AML-193 (cell line): ENCODE measurements at places on chromosomes 1 and 21.

DNA sequence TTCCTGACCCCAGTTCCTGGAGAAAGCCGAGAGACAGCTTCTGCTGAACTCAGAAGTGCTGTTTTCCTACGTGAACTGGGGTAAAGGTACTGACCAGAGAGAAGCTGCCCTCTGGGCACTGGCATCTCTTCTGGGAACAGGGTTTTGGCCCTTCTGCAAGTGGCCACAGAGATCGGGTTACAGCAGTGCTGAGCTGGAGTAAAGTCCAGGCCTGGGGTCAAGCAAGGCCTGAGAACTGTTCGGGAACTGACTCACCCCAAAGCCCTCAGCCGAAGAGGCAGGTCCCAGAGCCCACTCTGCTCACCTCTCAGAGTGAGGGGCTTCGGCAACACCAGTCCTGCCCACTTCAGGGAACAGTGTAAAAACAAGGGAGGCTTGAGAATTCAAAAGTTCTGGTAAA lies 177.2 kb upstream of the RUNX1 start:
- no peak for DNase-seq

DNA sequence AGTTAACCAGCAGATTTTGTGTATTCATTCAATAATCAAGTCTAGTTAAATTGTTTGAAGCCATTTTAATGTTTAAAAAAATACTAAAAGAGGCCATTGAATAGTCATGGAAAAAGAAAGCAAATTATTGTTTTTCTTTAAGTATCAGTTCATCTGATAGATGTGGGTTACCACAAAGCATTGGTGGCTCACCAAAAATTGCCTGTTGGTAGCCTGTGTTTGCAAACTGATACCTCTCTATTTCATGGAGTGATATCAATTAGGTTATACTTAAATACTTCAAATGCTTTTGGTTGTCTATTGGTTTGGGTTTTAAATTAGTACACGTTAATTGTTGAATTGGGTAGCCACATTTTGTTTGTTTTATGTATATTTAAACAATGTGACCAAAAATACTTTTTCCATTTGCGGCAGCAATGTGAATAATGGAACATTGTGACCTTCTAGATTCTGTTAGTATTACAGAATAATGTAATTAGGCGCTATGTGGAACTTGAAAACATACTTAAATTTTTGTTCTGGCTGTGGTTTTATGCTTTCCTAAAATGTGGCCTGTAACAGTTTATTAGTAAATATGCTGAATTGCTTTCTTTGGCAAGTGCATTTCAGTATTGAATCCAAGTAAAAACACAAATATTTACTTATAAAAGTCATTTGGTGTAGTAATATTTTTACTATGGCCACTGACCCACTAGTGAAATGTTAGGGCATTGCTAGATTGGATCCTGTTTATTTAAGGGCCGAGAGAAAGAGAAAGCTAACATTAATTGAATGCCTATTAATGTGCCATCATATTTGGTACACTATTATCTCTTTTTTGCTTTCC lies 37.1 kb upstream of the NBL1 start:
- DNase-seq, result no peak

DNA sequence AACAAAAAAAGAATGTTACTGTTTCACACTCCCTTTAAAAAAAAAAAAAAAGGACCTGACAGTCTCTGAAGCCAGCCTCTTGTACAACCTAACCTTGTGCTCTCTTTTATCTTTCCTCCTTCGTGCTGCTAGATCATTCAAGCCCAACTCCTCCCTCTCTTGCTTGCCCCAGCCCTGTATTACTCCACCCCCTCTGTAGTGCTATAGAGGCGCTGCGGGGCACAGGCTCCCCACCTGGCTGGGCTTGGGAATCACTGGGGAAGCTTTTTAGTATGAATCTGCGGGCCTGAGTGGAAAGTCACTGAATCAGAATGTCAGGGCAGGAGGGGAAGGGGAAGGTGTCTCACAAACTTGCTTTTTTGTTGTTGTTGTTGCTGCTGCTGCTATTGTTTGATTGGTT lies 383.7 kb upstream of the CAMK1G start:
- DNase-seq, result no peak

DNA sequence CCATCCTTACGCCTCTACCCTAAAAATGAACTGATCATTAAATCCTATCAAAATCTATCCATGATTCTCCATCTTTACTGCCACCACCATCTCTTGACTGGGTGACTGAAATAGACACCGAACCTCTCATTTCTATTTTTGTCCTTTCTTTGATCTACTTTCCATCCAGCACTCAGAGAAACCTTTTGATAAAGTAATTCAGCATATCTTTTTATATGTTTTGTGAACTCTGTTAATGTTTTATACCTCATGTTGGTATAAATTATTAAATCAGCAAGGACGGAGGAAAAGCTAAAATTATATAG lies 13.0 kb downstream of the PCNX2 start:
- no peak for DNase-seq

GRCh38 chr1:238777551-238777950 lies 608.8 kb upstream of the CHRM3 start:
- DNase-seq, result no peak

DNA sequence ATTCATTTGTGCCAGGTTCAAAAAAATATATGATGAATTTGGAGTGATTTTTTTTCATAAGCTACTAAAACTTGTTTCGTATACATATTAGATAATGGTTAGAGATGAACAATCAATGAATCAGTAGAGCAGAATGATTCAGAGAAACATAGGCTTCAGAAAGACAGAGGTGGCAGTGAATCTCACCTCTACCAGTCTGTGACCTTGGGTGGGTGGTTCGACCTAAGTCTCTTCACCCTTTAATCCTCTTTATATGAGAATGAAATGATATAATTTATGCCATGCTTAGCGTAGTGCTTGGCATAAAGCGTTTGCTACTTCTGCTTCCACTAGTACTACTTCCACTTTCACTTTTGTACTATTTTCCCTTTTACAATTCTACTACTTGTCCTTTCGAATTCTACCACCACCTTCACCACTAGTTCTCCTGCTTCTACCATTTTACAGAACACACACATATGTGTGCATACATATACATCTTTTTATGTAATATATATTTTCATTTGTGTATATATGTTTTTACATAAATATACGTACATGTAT lies 45.1 kb downstream of the FYB2 start:
- DNase-seq, result no peak

- DNase-seq, result no peak
Observed at GRCh38 chr1:207970329-207971233, 59.7 kb upstream of the CD34 start.

DNA sequence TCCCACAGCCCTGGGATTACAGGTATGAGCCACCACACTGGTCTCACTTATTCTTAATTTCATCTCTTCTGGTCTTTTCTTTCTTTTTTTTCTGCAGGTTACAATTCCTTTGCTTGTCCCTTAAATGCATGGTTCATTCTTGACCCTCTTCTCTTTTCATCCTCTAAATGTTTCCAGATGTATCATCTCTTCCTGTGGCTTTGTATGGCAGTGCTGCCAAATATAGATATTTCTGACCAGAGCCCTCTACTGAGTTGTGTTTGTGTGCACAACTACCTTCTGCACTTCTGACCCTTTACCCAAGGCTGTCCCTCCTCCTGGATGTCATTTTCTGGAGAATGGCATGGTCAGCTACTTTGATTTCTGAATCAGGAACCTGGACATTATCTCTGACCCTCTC lies 32.5 kb downstream of the OLFML3 start:
- no peak for DNase-seq

GRCh38 chr1:186494832-186495271 lies 33.9 kb upstream of the PDC start:
- DNase-seq, result no peak

DNA sequence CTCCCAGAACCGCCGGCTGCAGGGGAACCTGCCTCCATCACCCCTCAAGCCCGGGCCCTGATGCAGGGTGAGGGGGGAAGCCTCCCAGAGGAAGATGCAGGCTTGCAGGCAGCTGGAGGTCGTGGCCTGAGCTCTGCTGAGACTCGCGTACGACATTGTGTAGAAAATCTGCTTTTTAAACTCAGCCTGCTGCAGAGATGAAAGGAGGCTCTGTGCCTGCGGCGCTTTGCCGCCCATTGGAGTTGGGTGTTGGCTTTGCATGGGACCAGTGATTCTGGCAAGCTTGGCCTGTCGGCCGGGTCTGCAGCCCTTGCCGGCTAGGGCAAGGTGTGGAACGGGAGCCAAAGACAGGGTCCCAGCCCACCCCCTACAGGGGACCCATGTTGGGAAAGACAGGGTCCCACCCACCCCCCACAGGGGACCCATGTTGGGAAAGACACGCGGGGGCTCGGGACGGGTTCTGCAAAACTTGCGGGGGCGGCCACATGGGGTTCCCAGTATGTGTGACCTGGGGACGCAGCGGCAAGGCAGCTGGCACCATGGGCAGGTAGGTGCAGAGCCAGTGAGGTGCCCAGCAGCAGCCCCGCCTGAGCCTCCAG lies 55.6 kb downstream of the SLX9 start:
- no peak for DNase-seq

DNA sequence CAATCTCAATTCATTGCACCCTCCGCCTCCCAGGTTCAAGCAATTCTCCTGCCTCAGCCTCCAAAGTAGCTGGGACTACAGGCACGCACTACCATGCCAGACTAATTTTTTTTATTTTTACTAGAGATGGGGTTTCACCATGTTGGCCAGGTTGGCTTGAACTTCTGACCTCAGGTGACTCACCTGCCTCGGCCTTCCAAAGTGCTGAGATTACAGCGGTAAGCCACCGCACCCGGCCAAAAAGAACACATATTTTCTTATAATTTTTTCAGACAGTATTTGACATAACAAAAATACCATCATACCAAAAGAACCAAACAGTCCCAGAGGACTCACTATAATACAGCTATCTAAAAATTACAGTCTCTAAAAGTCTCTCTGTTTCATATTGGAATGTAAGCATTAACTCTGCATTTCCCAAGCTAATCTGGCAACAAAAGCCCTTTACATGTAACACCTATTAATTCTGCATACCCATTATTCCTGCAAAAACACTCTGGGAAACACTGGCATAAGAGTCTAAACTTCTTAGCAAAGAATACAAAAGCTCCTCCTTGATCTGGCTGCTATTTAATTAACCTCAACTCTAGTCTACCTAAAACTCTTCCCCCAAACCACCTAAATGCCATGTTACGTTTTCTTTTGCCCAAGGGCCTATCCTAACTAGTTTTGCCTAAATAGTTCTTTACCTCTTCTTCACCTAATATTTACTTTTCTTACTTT lies 26.9 kb downstream of the WDR26 start:
- DNase-seq, result no peak

DNA sequence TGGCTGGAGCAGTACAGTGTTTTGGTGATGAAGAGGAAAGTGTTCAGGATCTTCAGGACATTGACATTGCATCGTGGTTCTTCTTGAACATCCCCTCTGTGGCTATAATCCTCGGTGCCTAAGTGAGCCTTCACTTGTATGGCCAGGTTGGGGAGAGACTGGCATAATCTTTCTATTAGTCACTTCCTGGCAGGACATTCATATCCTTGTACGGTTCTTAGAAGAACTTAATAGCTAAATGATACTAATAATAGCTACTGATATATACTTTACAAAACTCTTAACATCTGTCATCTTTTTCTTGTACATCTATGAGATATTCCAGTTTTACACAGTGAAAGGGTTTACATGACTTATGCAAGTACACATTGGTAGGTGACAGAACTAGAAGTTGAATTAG lies 35.8 kb downstream of the CELF3 start:
- DNase-seq, result no peak

DNA sequence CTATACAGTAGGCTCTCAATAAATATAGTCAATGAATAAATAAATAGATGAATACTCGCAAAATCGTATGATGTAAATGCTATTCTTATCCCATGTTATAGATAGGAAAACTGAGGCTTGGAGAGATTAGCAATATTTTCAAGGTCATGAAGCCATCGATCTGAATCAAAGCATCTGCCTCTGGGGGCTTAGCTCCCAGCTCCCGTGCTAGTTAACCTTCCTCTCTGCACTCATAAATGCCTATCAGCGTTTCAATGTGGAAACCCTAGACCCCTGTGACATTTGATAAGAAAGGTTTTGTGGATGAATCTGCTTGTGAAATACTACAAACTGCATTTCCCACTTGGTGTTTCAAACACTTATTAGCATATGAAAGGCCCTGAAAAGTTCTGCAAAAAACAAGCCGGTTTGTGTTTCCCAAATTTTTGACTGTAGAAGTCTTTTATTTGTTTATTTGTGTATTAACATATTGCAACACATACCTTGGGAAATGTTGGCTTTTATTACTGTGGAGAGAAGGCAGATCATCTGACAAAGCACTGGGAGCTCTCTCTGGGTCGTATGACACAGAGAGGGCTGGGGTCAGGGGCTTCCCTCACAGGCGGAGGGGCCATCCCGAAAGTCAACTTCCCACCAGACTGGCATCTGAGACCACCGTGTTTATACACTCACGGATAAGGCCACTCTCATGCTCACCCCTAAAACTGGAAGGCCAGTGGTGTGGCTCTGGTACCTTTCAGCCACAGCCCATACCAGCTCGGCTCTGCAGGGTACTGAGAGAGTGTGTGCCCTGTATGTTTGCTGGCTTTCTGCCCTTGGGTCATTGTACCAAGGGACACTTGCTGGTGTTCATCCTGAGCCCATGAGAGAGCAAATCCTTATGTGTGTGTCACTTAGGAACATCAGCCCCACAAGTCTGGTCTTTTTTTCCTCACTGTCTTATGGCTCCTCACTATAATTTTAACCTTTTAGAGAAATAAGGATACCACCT lies 993 bp upstream of the PROK1 start:
- DNase-seq, result no peak

GRCh38 chr1:53588053-53588779 lies 129.0 kb downstream of the DMRTB1 start:
- no peak for DNase-seq

GRCh38 chr1:94925561-94926125 lies 1.3 kb downstream of the CNN3 start:
- DNase-seq, result no peak

GRCh38 chr1:12127206-12127810 lies 39.5 kb upstream of the TNFRSF1B start:
- no peak for DNase-seq

DNA sequence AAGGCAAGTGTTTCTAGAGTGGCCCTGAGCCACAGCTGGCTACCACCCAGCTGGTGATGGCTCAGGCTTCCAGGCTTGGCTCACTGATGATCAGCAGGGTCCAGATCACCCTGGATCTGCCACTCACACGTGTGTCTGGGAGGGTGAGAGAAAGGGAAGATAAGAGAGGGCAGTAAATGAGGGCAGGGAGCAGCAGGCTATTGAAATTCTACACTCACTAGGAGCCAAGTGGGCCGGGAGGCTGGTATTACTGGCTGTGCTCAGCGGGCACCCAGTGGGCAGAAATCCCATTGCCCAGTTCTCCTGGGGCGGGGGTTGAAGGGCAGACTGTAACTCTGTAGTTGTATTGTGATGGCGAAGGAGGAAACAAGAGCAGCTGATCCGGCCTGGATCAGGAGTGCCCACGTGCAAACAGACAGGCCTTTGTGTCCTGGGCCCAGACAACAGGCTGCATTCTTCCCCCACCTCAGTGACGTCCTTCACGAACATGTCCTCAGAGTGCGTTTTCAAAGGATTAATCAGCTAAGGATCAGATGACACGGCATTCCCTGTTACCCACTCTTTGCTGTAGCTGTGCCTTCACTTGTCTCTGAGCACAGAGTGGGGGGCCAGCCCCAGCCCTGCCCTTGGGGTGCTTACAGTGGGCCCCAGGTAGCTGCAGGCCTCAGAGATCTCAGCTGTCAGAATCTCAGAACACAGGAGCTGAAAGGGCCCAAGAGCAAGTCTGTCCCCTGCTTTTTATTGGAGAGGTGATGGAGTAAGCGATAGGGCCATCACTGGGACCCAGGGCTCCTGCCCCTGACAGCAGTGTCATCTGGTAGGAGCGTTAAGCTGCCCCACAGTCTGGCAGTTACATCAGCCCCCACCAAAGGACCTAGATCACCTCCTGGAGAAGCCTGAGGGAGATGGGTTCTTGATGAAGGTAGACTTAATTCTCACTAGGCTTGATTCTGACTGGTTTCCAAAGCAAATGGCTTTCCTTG lies 60.5 kb downstream of the ATP1A1 start:
- no peak for DNase-seq
